CD4-positive, alpha-beta memory T cell (primary cell): ENCODE measurements at places on chromosomes 5 and 9.

DNA sequence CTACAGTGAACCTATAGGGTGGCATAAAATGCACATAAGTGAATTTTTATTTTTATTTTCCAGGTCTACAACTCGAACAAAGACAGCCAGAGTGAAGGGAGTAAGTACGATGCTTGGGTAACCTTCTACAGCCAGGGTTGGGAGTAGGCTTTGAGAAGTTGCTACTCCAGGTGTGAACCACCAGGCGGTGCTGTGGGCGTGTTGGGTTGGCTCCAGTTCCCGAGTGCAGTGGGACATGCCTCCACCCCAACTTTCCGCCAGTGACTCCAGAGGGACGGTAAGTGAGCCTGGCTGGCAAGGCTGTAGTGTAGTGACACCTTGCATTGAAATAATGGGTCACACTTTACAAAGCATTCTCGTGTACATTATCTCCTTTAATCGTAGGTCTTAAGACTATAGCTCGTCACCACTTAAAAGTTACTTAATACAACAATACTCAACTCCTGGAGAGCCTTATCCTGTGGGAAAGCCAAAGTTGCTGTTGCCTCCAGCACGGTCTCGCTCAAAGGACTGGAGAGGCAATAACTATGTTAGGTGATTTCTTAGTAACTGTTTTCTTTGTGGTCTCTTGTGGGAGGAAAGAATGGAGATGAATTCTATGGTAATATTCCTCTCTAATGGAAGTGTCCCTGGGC lies 244.0 kb downstream of the ARHGAP26 start:
- DNase-seq: no peak

DNA sequence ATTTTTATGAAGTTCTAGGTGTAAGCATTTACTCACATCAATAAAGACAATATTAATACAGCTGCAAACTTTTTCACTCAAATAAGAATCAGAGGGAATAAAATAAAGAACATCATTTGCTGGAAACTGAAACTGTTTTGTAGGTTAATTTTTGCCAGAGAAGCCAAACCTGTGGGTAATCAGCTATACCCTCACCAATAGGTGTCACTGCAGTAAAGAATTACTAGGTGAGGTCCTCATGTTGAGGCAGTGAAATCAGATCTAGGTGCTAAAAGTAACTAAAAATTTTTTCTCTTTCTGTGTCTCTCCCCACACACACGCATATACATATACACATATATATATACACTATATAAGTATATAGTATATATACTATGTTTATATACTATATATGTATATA lies 1016.3 kb upstream of the SEMA6A start:
- DNase-seq: no peak

DNA sequence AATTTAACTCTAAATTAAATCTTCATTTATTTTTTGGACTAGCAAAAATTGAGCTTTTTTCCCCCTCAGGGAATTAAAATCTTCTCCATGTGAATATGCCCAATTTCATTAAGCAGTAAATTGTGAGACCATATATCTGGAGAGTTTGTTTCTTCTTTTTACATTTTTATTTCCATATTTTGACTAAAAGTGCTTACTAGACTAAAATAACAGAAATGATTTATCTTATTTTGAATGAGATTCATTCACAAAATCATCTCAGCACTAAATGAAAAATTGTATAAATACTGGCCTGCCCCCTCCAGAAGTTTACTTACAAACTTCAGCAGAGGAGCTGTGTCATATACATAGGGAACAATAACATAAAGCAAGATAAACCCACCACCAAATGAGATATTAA lies 26.6 kb downstream of the MAPKAP1 start:
- no peak for DNase-seq

GRCh38 chr5:139889410-139889809 lies 93.8 kb downstream of the PSD2 start:
- DNase-seq: no peak

DNA sequence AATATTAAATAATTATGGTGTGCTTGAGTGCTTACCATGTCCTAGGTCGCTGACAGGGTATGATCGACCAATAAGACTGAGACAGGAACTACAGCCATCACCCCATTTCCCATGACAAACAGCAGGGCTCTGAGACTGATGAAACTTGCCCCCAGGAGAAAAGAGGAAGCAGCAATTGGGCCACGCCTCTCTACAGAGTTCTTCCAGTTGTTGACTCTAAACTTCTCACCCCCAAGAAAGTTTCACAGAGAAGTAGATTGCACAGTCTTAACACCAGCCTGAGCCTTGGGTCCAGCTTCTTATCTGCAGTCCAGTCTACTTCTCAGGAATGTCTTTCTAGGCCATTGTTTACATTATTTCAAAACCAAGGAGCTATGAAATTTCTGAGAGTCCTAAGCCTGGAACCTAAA lies 182.2 kb upstream of the ANKRD55 start:
- no peak for DNase-seq

- no peak for DNase-seq
Measured at GRCh38 chr9:113844466-113844865, 31.6 kb upstream of the ZNF618 start.

GRCh38 chr5:40033009-40033408 lies 608.2 kb upstream of the DAB2 start:
- no peak for DNase-seq

GRCh38 chr9:94083384-94083783 lies 880 bp upstream of the PTPDC1 start:
- no peak for DNase-seq

GRCh38 chr9:136006169-136006568 lies 45.0 kb upstream of the UBAC1 start:
- DNase-seq: no peak

- no peak for DNase-seq
Measured at GRCh38 chr5:135386096-135386495, 12.9 kb downstream of the MACROH2A1 start.

DNA sequence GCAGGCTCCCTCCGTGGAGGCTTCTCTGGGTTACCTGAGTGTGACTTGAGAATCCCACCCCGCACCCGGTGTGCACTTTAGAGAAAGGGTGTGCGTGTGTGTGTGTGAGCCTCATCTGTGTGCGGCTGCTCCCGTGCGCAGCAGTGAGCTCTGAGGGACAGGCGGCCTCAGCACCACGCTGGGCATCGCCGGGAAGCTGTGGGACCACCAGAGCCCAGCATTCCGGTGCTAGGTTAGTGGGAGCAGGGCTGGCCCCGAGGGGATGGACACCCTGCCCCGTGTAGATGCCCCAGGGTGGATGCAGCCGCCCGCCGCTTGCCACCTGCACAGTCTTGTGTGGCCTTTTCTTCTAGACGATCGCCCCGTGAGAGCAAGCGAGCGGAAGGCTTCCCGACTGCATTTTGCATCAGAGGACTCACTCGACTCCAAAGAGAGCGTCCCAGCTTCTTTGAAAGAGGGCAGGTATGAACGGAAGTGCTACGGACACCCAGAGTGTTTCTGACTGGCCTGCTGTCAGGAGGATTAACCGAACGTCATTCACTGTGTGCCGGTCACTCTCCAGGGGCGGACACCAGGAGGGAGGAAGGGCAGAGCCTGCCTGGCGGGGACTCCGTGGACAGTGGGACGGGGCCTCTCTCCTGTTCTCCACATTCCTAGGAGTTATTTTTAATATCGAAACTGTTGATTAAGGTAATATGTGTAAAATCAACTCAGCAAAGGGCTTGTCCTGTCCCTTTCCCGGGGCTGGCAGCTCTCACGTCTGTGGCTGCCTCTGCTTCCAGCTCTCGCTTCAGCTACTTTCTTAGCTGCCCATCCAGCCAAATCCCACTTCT lies 12.2 kb downstream of the CEP72 start:
- no peak for DNase-seq

DNA sequence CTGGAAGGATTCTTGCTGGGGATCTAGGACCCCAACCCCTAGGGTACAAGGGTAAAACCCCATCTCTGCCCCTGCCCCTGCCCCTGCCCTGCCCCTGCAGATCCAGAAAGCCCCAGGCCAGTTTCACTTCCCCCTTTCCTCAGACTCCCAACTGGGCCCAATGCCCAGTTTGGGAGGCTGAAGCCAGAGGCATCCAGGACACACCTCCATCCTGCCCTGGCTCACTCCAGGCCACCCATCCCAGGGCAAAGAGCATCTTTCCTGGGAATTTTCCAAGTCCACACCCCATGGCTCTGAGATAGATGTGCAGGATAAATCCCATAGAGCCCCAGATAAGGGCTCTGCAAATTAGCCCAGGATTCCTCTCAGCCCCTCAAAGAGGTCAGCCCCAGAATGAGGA lies 17.4 kb downstream of the CNTFR start:
- DNase-seq: no peak

DNA sequence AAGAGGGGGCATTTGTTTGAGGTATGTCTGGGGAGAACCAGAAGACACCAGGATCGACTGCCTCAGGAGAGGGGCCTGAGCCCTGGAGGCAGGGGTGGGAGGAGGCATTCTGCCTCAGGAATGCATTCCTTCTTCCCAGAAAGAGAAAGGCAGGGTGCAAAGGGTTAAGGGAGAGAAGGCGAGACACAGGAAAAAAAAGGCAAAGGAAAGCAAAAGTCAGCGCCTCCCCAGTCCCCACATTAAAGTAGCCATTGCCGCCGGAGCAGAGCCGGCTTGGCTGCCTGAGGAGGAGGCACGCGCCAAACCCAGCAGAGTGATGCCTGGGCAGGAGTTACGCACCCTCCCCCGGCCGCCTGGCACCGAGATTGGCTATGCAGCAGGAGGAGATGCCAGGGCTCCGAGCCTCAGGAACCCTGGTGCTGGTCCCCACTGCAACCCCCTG lies 123.8 kb upstream of the PHYKPL start:
- no peak for DNase-seq

GRCh38 chr9:91477106-91477505 lies 53.5 kb upstream of the NFIL3 start:
- DNase-seq: no peak

GRCh38 chr9:37036371-37036775 lies 2.3 kb upstream of the PAX5 start:
- peak; percentile 15 for DNase-seq

DNA sequence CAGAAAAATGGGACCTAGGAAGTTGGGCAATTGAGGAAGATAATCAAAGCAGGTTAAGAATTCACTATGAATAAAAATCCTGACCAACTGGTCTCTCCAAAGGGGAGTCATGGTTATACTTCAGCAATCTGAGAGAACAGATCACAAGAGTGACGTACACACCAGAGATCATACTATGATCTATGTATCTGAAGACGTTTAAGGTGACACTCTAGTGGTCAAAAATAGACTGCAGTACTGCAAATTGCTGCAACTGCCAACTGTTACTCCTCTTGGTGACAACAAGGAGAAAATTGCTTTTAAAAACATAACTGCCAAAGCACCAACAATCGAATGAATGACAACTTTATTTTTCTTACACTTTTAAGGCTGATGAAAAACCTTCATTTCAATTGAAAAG lies 4.9 kb downstream of the AK6 start:
- peak; percentile 25 for DNase-seq

DNA sequence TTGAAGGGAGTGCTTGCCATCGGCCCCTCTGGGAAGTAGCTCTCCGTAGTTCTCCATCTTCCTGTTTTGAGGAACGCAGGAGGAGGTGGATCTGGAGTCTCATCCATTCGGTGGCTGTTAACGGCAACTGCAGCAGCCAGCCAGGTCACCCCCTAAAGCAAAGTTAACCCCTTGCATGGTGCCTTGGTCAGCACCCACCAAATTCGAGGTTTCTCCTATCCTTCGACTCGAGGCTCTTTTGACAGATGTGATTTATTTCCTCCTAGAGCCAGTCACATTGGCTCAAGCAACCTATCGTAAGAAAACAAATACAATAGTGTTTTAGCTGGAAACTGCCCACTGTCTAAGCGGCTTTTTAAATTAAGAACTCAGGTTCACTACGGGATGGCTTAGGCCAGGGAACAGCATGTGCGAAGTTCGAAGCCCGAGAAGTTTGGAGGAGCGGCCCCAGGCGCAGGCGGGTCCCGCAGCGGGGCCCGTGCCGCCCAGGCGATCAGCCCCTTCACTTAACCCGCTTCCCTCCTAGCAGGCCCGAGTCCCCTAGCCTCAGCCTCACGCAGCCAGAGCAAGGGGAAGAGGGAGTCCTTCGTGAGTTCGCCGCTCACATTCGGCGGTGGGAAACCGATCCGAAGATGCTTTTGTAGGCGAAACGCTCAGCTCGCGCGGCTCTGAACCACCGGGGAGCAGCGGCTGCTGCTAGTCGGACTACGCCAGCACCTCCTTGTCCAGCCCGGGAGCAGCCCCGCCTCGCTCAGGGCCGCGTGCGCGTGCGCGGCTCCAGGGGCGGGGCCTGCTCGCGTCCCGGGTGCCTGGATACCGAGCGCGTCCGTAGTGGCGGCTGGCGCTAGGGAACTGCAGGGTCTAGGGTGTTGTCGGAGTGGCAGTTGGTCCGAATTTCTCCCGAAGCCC lies at the start of gene ROPN1L:
TSS of gene ROPN1L (plus strand) at position 797 of the 909 bp plus-strand sequence. CDS start 289 bp downstream, outside the sequence.
- peak; percentile 78 for DNase-seq

GRCh38 chr9:94586316-94586715 lies 7.3 kb downstream of the FBP2 start:
- DNase-seq: no peak

- DNase-seq: no peak
Measured at GRCh38 chr9:122141671-122142070, 17.9 kb downstream of the NDUFA8 start.

- DNase-seq: no peak
Measured at GRCh38 chr5:57524348-57525060, 41.9 kb upstream of the ACTBL2 start.

GRCh38 chr5:139895647-139896046 lies 100.0 kb downstream of the PSD2 start:
- no peak for DNase-seq

DNA sequence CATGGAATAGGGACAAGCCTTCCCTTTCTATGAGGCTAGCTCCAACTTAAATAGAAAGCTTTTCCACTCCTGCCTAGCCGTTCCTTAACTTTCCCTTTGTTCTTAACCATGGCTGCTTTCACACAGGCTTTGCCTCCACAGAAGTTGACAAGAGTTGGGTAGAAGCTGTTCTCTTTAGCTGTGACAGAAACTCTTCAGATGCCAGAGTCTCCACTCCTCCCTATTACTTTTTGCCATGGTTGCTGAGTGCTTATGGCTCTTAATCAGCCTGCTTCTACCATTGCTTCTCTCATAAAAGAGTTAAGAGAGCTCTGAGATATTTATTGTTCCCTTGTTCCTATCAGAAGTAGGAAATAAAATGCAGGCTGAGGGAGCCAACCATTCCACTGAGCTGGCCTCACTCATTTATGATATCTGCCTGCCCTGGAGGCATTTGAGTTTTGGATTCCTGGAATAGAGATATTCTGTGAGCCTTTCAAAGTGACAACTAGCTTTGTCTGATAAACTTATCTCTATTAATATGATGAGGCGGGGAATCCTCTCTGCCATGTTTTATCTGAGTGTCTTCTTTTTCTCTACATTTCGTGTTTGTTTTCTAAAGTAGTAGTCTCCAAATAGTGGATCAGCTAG lies 162.6 kb downstream of the DMAC1 start:
- DNase-seq: no peak

GRCh38 chr9:93711002-93711401 lies 134.6 kb downstream of the PHF2 start:
- no peak for DNase-seq
